DMS153 (cell line): ENCODE measurements at places on chromosomes 7 and 10.

DNA sequence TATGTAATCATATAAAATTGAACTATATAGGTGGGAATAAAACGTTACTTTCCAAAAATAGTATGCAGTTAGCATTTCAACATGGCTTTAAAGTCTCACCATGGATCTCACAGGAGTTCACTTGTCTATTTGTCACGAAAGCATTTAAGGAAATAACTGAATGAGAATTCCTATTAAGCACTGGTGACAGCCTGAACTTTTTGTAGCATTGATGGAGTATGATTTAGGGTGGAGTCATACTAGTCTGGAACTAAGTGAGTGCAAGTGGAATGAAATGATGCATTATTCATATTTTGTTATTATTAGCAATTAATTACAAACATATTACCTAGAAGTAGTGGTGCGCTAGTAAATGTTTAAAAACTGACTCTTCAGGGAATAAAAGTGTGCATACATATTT is 26.0 kb upstream of the HIBADH start:
- no peak for DNase-seq

DNA sequence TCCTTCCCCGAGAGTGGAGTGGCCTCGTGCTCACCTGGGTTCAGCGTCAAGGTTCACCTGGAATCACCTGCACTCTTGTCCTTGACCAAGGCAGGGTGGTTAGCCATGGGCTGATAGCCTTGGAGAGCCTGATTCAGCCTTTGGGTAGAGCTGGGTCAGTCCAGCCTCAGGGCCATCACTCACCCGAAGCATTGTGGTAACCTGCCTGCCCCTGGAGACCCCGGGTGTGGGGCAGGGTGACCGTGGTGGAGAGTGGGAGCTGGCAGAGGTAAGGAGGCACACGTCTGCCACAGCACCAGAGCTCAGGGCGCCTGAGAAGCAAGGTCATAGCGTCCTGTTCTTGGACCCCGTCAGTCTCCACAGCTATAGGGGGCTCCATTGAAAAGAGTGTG is 27.8 kb upstream of the WDFY4 start:
- no peak for DNase-seq

- DNase-seq, result no peak
Measured at GRCh38 chr7:154886591-154886990, 116.3 kb downstream of the PAXIP1 start.

DNA sequence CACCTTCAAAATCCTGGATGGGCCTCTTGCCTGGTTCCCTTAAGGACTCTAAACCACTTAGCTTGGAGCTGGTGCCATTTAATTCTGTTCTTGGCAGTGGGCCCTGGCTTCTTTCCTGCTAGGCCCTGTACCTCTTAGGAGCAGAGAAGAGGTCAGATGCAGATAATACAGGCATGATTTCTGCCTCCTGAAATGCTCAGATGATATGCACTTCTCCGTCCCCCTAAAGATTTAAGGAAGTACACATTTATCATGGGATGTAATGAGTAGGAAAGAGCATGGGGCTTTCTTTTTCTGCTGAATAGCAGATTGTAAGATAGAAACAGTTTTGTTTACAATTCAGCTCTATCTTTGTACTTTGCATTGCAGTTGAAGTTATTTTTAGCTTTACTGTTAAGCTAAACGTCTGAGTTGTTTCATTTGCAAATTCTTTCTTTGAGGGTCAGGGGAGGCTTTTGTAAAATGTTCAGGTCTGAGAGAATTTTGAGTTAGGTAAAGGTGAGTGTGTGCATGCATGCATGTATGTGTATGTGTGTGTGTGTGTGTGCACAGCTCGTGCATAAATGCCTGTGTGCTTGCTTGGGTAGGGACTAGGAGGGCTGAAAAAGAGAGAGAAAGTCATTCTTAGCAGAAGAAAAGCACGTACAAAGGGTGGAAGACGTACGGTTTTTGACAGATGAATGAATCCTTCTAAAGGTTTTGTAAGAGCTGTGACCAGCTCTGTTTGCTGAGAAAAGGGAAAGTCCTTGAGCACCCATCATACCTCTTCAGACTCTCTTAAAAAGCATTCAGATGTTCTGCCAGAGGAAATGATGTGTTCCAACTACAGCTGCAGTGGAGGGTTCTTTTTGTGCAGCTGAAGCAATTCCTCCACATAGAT is 364.2 kb downstream of the AUTS2 start:
- DNase-seq, result no peak

DNA sequence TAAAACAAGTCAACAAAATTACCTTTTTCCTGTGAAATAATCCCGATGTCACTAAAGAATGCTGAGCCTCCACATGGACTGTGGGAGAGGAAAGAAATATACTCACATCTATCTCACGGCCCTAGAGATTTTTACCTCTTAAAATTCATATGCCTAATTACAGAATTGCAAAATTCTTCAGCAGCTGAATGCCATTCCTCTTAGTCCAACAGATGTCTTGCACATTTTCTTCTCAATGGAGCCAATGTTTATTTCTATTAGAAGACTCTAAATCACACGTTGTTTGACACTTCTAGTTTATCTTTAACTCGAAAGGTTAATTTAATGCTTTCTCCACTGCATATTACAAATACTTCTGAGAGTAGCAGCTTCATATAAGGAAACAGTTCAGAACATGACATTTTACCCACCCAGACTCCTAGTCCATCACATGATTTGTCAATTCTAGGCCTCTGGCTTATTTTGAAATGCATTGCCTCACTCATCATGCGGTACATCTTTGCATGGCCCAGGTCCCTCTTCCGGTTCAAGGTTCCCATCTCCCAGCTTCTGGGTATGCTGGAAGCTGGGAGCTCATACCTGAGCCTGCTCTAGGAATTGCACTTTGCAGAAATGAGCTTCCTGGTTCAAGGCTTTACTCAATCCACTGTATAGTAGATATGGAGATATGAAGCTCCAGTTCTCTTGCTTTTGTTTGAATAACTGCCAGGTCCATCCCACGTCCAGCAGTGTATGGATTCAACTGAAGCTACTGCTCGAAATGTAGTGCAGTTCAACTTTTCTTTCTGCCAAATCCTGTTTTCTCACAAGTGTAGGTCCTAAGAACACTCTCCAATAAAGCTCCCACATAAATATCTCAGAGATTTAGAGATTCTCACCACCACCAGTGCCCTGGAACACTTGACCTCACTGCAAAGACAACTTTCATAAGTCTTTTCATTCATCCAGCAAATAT is 306.2 kb downstream of the GPR37 start:
- no peak for DNase-seq

DNA sequence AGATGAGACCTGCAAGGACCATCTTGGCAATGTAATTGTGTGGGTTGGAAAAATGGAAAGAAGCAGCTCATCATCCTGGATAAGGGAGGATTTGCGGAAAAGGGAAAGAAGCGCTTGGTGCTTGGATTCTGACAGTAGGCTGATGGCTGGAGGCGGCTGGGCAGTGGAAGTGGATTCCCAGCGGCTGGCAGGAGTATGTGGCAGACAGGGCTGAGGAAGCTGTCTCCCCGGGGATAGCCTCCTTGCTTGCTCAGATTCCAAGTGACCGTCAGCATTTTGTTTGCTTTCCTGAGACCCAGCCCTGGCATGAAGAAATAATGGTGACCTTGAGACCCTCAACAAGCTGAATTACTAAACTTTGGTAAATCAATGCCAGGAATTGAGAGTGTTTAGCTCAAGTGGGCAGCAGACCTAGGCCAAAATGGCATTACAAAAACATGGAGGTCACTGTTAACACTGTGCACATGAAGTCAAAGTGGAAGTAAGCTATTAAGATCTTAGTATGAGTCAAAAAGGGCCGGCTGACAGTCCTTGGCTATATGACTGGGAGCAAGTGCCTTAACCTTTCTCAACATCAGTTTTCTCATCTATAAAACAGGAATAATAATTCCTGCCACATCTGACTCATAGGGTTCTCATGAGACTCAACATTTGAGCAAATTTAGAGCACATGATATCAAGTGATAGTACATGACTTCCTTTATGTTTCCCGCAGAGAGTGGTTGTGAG is 21.3 kb downstream of the SLC25A28 start:
- DNase-seq, result no peak

GRCh38 chr10:29836396-29836795 is 201.6 kb upstream of the SVIL start:
- no peak for DNase-seq

DNA sequence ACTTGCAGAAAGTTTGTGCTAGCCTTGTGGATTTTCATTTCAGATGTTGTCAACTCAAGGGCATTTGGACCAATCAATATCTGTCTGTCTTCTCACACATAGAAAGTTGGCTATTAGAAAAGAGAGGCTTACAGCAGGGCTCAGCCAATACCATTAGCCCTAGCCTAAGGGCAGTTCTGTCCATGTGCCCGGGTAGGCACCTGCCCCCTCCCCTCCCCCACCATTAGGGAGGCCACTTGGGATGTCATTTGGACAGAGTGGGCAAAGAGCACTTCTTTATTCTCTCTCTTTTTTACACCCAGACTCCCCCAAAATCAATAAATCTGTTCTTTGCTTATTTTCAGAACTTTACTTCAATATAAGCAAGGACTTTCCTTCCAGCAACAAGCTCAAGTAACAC is 188.5 kb upstream of the MKI67 start:
- DNase-seq, result no peak

DNA sequence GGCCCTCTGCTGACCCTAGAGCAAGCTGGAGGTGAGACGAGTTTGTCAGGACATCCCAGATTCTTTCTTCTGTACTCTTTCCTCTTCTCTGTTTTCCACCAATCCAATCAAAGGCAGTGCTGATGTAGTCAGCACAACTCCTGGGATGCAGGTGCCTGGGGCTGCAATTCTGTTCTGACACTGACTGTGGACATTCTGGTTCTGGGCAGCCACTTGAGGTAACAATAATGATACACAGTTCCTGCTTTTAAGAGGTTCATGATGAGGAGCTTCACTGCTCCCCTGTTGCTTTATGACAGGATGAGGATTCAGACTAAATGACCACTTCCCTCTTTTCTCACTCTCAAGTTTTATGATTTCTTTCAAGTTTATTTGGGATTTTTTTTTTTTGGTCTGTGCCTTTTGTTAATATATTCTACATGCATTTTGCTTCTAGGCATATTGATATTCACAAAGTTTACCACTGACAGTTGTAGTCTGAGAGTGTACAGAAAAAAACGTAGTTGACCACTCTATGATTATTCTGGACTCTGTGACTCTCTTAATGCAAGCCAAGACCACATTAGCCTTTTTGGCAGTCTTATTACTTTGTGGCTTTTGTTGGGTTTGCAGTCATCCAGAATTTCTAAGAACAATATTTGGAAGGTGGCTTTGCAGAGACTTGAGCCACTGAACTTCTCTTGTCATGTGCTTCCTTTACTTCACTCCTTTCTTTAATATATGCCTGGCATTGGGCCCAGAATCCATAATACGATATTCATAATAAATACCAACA is 247.6 kb downstream of the AUTS2 start:
- DNase-seq, result peak; percentile 80

DNA sequence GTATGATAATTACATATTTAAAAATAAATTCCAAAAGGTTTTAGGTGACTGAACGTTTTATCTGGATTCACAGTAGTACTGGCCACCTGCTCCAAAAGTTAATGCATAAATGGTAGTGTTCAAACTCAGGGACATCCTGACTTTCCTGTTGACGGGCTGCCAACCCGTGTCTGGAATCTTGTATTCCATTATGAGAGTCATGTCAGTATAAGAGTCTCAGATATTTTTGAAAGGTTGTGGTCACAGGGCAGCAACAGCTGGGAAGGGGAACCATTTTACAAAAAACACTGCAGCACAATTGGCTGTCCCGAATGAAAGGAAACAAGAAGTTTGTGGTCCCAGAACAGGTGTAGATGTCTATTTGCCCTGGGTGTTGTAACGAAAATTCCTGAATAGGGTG is 2.8 kb downstream of the TDRD1 start:
- DNase-seq, result no peak

DNA sequence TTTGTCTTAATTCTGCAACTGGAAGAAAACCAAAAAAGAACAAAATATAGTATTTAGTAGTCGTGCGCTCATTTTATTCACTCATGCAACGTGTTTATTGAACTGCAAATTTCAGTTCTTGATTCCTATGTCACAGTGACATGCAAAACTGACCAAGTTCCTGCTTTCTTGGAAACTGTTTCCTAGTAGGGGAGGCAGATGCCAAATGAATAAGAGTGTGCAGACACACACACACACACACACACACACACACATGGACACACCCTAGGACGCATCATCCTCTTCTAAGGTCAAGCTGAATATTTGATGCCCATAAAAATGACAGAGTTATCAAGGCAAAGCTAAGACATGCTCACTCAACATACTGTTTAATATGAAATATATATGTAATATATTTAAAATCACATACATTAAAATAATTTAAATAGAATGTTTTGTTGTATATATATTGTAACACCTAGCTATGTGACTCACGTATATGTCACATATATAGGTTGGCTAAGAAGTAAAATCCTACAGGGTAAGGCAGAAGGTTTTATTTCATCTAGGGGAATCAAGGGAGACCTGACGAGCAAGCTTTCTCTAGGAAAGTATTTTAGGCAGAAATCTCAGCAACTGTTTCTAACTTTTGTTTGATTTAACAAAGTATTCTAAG is 79.6 kb downstream of the SVIL start:
- no peak for DNase-seq

DNA sequence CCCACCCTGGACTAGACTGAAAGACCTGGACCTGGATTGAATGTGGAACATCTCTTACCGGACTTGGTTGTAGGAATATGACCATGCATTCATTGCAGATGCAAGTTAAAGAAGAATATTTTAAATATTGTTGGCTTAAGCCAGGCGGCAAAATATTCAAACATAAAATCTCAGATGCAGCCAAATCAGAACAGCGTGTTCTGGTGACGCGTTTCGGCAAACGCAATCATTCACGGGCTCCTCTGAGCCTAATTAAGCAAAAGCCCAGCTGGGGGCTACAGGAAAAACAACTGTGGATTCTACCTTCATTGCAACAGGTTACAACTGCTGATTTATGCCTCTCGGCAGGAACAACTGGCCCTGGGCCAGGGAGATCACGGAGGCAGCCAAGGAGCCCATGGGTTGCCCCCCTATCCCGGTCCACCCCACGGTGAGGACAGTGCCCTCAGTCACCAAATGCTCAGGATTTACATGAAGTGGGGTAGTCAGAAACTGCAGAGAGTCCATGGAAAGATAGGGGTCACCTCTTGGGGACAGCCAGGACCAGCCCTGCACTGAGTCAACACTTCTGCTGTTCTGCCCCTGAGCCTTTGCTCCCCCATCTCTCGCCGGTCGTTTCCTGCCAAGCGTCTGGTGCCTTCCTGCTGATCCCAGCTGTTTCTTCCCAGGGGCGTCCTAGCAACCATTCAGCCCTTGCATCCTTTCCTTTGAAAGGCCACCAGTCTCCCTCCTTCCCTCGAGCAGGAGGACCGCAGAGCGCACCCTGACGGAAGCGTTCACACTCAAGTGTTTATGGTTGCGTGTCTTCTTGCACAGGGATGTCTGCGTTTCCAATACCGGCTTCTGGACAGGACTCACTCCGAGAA is 64.4 kb upstream of the SFMBT2 start:
- DNase-seq, result peak; percentile 8

- DNase-seq, result no peak
Measured at GRCh38 chr10:7478727-7479457, 68.1 kb upstream of the SFMBT2 start.

DNA sequence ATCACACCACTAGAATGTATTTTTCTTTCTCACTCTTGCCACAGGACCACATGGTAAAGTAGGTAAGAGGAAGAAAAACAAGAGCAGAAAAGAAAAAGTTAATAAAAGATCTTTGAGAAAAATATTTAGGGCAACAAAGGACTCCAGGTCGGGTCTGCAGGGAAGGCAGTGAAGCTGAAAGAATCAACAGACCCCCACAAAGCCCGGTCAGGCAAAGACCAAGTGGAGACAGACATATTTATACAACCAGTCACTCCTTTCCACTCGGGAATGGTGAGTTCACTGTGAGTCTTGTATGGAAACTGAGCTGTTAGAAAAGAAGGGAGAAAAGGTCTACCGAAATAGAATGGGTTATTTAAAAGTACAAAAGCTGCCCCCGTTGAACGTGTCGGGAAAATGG is 28.0 kb downstream of the RSU1 start:
- DNase-seq, result no peak
